ENCODE measurements at places on chromosomes 3 and 15.

GRCh38 chr15:46938169-46938568 lies 779.1 kb upstream of the SEMA6D start:
- DNase-seq: no peak

- DNase-seq: no peak
Measured at GRCh38 chr3:118890206-118890605, 144.4 kb downstream of the IGSF11 start.

- peak; percentile 62 for DNase-seq
Measured at GRCh38 chr3:177201700-177202397, 4.6 kb upstream of the TBL1XR1 start.

DNA sequence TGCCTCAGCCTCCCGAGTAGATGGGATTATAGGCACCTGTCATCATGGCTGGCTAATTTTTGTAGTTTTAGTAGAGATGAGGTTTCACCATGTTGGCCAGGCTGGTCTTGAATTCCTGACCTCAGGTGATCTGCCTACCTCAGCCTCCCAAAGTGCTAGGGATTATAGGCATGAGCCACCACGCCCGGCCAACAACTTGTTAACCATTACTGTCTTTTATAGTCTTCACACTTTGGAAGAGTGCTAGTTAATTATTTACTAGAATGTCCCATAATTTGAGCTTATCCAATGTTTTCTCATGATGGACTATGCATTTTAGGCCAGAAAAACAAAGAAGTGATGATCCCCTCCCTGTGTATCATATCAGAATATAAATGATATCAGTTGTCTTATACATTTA lies 288.6 kb upstream of the CBLB start:
- no peak for DNase-seq

DNA sequence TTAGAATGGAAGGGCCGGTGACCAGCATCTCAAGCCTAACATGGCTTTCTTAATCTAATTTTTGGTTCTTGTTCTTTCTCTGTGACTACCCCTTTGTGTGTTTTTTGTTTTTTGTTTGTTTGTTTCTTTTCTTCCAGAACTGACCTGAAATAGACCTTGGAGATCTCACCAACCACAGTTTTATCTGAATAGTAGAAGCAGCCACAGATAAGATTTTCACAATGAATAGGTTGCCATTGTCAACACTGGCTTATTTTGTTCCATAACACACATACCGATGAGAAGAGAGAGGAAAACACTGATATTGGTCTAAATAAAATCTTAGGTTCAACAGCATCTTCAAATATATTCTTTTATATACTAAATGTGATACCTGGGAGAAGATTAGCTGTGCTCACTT lies 11.5 kb downstream of the ILDR1 start:
- no peak for DNase-seq

DNA sequence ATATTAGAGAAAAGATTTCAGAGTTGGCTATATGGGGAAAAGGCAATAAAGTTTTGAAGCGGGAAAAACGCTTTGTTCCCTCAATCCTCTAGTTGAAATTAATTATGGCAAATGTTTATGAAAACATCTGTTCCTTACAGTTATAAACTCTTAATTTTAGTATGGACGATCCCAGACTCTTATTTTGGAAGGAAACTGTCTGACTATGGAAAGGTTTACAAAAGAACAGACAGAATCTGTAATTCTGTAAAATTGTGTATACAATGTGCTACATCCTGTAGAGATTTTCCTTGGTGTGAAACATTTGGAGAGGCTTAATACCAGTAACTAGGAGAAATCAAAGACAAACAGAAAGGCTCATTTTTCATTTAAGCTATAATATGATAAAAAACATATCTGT lies 311.8 kb downstream of the TBC1D5 start:
- no peak for DNase-seq

DNA sequence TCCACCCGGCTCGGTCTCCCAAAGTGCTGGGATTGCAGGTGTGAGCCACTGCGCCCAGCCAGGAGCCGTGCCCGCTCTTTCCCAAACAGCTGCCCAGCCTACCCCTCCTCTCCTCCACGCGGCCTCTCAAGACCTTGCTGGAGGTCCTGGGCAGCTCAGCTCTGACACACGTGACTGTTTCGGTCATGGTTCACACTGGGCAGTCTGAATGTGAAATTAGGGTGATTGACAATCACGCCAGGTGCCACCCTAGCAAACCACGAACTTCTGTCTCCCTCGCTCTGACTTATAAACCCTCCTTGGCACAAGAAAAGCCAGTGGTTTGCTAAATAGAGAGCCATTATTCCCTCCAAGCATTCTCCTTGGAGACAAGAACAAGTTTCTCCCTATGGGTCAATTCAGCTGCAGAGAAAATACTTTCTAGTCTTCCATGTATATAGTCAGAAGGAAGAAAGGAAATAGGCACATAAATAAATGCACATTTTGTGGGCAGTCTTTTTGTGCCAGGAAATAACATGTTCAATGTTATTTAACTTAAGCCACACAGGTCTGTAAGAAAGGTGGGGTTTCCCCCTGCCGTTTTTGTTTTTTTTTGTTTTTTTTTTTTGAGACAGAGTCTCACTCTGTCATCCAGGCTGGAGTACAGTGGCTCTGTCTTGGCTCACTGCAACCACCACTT lies 121.9 kb upstream of the MEF2A start:
- DNase-seq: no peak

GRCh38 chr3:117471831-117472230 lies 762.3 kb downstream of the TUSC7 start:
- peak; percentile 28 for DNase-seq

DNA sequence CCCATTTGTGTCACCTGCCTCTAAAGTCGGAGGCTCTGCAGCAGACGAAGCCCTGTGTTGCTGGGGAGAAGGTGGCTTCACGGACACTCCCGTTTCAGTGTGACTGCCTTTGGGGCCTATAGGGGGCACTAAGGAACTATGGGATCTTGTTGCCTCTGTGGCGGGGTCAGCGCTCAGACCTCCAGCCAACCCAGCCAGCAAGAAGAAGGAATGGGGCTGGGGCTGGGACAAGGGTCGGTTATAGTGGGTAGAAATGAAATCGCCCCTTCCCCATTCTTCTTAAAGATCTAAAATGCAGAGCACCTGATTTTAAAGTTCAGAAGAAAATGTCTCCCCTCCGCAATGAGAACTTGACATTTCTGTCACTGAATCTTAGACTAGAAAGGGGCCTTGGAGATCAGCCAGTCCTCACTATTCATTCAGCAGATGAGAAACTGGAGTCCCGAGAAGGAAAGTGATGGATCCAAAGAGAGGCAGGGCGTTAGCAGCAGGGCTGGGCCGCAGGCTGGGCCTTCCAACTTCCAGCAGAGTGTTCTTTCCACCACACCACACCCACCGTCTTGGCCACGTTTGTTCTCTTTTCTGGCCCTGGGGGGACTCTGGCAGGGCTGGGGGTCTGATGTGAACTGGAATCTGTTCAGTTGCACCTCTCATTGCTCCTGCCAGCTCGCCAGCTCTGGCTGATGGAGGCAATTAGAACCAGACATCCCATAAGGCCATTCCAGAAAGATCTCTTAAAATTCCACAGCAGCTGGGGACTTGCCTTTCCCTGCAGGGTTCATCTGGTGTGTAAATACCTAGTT lies 195.4 kb downstream of the OPA1 start:
- DNase-seq: peak; percentile 36

- DNase-seq: no peak
Measured at GRCh38 chr15:68391121-68391520, 40.8 kb downstream of the ITGA11 start.

GRCh38 chr3:3351226-3351625 lies 171.7 kb upstream of the CRBN start:
- DNase-seq: no peak

DNA sequence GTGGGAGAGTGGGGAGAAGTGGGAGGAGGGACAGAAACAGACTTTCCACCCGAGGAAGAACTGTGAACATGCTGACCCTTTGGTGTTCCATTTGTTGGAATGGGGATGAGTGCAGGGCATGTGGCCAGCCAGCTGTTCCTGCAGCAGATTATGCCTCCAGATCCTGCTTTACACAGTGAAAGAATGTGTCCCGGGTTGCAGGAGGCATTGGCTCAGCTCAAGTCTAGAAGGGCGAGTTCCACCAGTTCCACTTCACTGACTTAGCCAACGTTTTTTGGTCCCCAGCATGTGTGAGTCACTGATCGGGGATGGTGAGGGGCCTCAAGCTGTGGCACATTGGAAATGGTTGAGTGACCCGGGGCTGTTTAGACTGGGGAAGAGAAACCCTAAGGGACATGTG lies 307.0 kb upstream of the ROPN1 start:
- DNase-seq: no peak

DNA sequence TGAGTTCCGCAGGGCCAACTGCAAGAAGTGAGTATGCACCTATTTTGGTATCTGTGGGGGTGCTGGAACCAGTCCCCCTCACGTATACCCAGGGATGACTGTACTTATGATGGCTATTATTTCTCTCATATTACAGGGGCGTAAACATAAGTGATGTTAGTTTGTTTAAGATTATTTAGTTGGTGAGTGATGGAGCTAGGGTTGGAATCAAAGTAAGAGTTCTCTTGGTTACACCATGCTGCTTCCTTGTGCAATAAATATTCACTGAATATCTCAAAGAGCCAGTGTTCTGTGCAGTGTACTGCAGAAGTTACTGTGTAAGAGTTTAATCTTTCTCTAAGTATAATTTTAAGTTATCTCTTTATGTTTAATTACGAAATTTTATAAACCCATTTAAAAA lies 12.8 kb upstream of the UTS2B start:
- DNase-seq: no peak

DNA sequence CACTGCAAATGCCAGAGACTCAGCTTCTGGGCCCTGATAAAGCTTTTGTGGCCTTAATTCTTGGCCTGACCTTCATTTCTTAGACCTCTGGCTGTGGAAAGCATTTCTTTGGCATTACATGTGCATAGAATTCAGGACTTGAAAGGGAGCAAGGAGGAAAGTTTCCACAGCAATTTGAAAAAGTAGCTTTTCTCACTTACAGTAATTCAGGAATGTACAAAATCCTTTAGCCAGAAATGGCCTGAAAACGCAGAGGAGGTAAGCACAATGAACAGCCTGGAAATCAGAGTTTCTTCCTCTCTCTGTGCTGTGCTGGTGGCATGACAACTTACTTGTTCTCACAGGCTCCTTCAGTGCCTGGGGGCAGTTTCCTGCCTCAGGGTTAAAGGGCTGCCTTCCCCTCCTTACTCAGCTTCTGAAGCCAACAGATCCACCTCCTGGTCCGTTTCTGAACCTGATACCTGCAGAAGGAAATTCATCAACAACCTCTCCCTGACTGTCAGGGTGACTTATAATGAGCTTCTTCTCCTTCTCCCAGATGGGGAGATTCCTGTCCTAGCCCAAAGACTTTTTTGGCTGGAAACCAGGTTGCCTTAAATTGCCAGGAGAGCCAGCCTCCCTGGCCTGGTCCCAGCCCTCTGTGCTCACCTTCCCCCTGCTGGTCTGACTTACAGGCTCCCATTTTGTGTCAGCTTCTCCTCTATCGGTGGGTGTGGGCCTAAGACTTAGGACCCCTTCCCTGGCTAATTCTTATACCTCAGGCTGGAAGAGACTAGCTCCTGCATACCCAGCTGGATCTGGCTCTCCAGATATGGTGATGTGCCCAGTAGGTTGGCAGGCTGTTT lies 102.3 kb downstream of the MYRIP start:
- DNase-seq: no peak

- no peak for DNase-seq
Measured at GRCh38 chr3:57256844-57257243, 29.3 kb downstream of the APPL1 start.

GRCh38 chr15:83078712-83079111 lies 11.7 kb upstream of the BTBD1 start:
- no peak for DNase-seq

DNA sequence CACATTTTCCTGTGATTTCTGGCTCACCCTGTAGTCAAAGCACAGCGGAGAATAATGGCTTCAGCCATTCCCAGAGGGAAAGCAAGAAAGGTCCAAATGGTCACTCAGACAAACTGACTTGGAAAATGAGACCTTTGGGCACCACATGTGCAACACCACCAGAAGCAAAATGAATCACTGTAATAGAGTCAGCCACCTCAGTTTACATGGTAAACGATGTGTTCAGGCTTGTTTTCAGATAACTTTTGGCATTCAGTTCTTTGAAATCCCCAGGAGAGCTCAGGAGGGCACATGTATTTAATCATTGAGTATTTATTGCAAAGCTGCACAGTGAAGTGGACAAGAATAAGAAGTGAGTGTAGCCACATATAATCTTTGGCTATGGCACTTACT lies 38.4 kb upstream of the ALCAM start:
- DNase-seq: no peak

GRCh38 chr3:112615989-112616731 lies 24.8 kb downstream of the CCDC80 start:
- DNase-seq: no peak

DNA sequence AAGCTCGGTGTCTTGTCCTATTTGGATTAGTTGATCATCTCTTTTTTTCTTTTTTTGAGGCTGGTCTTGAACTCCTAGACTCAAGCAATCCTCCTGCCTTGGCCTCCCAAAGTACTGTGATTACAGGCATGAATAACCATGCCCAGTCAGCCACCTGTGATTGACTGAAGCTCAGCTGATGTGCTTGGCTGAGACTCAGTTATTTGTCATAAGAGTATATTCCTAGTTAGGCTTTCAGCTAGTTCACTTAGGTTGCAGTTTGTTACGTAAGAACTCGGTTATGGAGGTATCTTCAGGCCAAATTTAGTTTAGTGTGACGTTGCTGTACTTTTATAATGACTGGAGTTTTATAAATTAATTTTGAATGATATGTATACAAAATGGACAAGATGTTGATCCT lies 365.0 kb downstream of the SV2B start:
- no peak for DNase-seq

- no peak for DNase-seq
Measured at GRCh38 chr15:70042553-70043214, 55.0 kb downstream of the TLE3 start.
